SHP77 (cell line): ENCODE measurements at places on chromosomes 5 and 9.

DNA sequence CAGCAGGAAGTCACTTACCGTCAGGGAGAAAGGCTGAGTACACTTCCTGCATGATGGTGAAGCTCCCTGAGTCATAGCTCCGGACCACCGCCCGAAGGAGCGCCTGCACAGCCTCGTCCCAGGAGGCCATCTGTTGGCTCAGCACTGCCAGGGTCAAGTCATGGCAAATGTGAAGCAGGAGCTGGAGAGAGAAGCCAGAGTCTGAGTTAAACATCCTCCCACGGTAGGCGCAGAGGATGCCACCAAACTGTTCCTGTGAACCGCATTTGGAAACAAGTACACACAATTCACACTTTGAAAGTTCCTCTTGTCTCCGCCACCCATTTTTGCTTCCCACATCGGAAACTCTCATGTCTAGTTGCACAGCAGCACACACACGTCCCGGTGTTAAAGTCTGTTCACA, 33.9 kb downstream of the CNOT8 start:
- no peak for DNase-seq

GRCh38 chr5:111691914-111692313, 65.1 kb downstream of the NREP start:
- DNase-seq: no peak

- DNase-seq: no peak
Measured at GRCh38 chr9:21153336-21154017, 11.8 kb upstream of the IFNW1 start.

- peak; percentile 60 for DNase-seq
Measured at GRCh38 chr5:54895816-54896341, 89.5 kb downstream of the ESM1 start.

- no peak for DNase-seq
Measured at GRCh38 chr5:96093340-96093739, 131.7 kb upstream of the ELL2 start.

DNA sequence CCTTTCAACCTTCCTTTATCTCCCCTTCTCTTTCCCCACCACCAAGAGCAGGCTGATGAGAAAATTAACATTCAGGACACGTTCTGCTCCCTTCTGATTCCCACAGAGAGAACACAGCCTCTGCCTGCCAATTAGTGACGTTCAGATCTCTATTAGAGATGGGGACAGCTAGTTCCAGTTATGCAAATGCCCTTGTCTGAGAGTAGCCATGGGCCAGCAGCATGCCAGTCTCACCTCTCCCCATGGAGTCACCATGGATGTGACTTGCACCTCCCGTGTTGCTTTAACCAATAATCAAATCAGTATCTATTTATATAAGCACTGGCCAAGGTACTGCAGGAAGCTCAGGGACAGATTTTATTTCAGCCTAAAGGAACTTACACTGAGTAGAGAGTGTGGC, 61.3 kb downstream of the KCNIP1 start:
- DNase-seq: no peak

DNA sequence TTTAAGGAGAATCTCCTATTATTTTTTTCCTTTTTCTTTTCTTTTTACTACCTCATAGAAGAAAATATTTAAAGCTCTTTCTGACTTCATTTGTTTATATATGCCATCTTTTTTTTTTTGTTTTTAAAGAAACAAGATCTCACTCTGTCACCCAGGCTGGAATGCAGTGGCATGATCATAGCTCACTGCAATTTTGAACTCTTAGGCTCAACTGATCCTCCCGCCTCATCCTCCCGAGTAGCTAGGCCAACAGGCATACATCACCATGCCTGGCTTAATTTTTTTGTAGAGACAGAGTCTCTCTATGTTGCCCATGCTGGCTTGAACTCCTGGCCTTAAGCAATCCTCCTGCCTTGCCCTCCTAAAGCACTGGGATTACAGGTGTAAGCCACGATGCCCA, 59.5 kb downstream of the LNPEP start:
- no peak for DNase-seq

DNA sequence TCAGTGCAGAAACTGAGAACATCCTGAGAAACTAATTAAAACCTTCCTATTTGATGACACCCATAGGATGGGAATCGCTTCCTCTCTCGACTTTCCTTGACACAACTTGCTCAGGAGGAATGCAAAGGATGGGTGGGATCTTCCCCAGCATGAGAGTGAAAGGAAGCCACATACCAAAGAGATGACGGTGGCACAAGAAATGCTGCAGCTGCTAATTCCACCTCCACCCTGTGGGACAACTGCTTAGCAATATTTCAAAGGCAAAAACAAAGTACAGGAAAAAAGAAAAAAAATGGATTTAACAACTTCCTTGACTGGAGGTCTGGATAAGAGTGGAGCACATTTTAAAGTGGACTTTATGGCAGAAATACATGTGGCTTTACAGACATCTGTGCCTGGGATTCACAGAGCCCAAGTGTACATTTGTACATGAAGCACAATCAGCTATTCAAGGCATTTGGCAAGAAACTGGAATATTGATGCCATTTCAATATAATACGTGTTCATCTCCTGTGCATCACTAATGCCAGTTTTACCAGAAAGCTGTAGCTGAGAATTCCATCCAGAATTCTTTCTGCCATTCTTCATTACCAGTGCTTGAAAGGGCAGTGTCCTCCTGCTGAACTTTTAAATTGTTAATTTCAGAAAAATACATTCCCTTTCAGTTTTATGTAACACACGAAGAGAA, 359.2 kb upstream of the ACTBL2 start:
- DNase-seq: no peak

- DNase-seq: no peak
Measured at GRCh38 chr5:157602505-157602904, 26.9 kb upstream of the ADAM19 start.

DNA sequence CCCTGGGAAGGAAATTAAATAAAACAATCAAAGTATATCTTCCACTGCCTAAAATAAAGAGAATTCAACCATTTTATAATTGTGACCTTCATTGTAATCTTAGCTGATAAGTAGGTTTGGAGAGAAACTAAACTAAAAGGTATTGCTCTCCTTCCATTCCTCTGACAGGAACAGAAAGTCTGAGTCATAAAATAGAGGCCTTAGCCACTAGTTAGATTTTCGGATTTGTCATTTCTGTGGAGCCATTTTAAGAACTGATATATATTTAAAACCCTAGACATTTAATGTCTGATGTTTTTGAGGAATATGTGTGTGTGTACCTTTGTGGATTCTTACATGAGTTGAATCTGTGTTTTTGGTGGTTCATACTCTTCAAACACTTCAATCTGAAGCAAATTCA, 11.8 kb upstream of the TMC1 start:
- no peak for DNase-seq

DNA sequence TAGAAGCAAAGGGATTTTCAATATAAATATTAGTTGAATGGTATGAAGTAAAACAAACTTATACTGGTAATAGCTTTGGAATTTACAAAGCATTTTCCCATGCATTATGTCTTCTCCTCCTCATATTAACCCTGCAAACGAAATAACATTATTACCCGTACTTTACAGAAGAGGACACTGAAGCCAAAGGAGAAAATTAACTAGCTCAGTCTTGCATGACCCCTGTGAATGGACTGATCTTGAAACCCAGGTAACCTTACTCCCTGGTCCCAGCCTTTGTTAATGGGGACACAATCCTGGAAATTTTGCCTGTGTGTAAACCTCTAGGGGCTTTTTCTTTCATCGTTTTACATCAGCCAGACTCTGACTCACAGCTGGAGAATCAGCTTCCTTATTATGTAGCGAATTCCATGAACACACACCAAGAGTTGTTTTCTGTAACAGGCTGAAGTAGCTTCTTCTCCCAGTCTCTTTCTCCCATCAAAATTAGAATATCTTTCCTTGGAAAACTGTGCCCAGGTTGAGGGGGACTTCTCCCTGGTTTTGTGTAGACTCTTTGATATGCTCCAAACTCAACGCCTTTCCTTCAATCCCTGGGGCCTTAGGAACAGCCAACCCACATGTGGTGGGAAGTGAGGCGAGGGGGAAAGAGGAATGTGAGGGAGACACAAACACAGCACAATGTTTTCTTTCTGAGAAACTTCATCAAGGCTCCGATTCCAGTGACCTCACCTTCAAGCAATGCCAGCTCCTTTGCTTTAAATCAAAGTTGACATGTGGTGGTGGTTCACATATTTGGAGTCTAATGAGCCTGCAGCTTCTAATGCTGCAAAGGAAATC, 480.9 kb upstream of the PAPPA start:
- DNase-seq: no peak

DNA sequence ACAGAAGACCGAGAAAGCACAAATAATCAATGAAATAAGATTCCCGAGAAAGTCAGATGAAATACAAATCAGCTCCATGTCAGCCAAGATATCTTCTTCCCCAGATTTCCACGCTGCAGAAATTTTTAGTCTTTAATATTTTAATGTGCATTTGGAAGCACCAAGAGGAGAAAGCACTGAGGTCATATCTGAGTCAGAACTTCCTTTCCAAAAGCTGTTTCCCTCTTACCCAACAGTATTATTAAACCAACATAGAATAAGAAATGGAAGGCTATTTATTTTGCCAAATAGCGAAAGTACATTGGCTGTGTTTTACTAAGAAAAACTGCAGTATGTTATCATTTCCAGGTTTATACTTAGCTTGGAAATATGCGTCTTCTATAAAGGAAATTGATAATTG, 772.1 kb upstream of the CDH9 start:
- DNase-seq: no peak

GRCh38 chr5:101160002-101160401, 256.9 kb upstream of the ST8SIA4 start:
- DNase-seq: no peak

GRCh38 chr9:13569602-13570067, 290.1 kb upstream of the MPDZ start:
- DNase-seq: no peak

DNA sequence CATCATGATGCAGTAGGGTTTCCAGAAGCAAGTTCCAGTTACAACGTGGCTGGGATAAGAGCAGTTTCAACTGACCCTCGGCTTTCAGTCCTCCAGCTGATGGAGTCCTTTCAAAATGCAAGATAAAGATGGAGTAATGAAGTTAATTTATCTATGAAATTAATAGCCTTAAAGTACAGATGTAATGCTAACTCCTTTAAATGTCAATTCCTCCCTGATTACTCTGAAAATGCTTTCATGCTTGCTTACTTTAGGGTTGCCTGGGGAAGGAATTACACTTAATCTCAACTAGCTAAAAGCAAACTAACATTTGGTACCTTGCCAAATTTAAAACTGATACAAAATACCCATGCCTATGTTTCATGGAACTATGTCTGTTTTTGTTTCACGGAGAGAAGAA, 178.4 kb downstream of the KIAA0825 start:
- no peak for DNase-seq

DNA sequence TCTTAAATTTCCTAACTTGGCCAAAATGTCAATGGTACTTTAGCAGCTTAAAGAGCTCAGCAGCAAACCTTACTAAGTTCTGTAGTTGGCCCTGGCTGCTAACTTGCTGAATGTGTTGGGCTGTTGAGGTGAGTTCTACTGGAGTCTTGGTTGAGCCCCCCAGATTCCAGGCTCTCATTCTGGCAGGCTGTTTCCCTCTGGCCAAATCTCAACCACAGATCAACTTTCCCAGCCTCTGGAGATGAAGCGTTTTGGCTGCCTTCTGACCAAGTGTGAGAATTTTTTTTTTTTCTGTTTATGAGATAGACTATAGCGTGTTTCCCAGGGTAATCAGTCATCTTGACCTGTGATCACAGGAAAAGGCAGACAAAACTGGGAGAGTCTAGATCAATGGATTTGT, 343.7 kb downstream of the EBF1 start:
- no peak for DNase-seq

DNA sequence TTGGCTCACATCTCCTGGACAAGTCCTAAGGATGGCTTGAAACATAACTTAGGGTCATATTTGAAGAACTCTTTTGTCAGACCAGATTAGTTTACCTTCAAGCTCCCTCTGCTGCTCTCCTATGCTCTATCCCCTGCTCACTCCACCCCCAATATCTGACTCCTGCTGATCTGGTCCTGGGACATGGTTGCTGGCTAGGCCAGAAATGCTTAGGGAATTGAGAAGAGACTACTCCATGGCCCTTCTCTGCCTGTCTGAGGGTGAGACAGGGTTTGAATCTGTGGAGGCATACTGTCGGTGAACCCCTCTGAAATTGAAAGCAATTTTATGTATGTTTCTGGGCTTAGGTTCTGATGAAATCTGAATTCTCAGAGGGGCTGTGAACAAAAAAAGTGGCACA, 3.3 kb downstream of the OTULIN start:
- no peak for DNase-seq

DNA sequence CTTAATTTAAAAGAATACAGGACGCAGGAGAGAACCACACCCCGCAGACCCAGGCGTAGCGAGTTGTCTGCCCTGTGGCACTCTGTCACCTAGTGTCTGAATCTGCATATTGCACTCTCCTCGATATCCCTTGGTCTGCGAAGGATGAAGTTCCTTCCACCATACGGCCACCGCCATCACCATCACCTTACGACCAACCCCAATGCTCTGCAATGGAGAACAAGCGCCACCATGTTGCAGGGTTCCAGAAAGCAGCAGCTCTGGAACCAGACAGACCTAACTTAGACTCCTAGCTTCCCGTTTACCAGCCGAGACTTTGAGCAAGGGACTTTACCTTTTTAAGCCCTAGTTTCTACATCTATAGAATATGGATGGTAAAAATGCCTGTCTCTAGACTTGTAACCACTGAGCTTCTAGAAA, 77.4 kb upstream of the DMRT1 start:
- peak; percentile 7 for DNase-seq

- DNase-seq: no peak
Measured at GRCh38 chr5:64594601-64595000, 88.8 kb downstream of the RGS7BP start.

DNA sequence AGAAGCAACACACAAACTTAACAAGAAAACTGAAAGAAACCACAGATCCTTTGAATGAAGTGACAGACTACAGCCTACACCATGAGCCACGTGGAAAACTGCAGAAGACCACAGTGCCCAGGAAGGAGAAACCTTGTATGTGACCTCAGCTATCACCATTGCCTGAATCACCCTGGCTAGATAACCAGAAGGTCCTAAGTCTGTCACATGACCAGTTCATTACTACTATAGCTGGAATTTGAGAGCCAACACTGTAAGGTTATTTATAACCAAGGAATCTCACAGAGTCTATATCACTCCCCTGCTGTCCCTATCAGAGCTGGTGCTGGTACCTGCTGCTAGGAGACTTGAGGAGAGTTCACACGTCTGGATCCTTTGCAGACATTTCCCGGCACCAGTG, 90.3 kb upstream of the FBXL17 start:
- DNase-seq: no peak

DNA sequence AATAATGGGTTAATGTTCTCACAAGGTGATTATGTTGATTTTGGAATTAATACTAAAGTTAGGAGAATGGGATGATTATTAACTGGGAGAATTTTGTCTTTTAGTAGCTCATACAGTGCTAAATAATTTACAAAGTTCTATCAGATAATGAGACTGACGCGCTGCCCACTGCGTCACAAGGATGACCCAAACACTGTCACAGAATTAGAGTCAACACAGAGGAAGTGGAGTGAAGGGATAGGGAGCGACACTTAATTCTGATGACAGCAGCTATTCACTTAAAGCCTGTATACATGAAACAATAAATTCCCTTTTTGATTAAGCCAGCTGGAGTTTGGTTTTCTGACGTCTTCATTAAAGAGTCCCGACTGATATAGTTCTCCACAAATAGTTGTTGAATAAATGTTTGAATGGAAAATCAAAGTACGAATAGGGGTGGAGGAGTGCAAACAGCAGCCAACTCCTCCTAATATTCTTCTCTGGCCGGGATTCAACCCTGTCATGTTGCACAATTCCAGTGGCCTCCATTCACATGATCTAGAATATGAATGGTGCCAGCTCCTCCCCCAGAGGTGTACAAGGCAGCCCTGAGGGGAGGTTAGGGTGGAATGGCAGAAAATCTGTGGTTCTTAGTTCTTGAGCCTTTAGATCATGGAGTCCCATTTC, 140.3 kb downstream of the PCSK1 start:
- DNase-seq: no peak
